ENCODE measurements at places on chromosomes 7 and 10. TPM values are rescaled to one million over a fixed set of nuclear protein-coding genes. Genes with fewer than 3 reads are reported as not detected.

Gene ATP5F1C
- 328 TPM for total RNA-seq

- peak; percentile 31 for ATAC-seq
Measured at GRCh38 chr10:21702633-21703111, 168.6 kb downstream of the MLLT10 start.

Gene C10orf71
- not detected for total RNA-seq

- no peak for ATAC-seq
Measured at GRCh38 chr7:30799976-30800661, 28.9 kb downstream of the MINDY4 start.

Gene C10orf88
- 13.3 TPM for total RNA-seq

GRCh38 chr10:114911052-114911711 lies 26.8 kb upstream of the TRUB1 start:
- ATAC-seq, result peak; percentile 75

GRCh38 chr7:75546237-75547015 lies 54.3 kb downstream of the SPDYE5 start:
- no peak for ATAC-seq

GRCh38 chr7:11605749-11606148 lies 226.2 kb downstream of the THSD7A start:
- ATAC-seq, result no peak

- no peak for ATAC-seq
Measured at GRCh38 chr10:101595591-101596433, 7.7 kb downstream of the DPCD start.

DNA sequence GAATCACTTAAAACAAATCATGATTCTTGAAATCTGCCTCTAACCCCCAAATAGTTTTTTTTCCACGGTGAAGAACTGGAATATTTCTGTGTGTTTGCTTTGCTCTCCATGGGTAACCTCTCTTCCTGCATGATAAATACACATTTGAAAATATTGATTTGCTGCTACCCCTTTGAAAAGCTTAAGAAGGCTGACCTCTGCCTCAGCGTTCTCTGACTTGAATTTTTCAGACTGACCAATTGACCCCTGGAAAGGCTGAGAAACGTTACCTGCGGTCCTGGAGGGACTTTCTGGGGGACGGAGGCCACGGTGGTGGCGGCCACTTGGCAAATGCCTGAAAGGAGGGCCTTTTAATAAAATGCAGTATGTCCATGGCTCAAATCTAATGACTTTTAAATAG lies 520.2 kb downstream of the LRMDA start:
- ATAC-seq, result no peak

- no peak for ATAC-seq
Measured at GRCh38 chr10:74011017-74011416, 13.1 kb downstream of the VCL start.

Gene GSTO1
- total RNA-seq, result 258 TPM

- no peak for ATAC-seq
Measured at GRCh38 chr7:100668069-100668449, 5.5 kb upstream of the GNB2 start.

- ATAC-seq, result no peak
Measured at GRCh38 chr7:112965506-112965905, 121.1 kb downstream of the GPR85 start.

DNA sequence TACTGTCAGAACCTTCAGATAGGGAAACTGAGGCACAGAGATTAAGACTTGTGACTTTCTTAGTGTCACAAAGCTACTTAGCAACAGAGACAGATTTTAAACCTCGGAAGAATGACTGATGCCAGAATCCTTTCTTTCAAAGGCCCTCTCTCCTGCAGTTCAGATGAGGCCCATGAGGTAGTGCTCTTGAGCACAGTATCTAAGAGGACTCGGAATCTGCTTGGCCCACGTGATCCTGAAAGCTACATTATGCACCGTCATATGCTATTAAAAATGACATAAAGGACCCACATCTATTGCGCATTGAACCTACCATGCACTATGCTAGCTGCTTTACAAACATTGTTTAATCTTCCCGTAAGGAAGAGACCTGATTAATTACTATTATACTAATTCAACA lies 355.9 kb downstream of the SFMBT2 start:
- no peak for ATAC-seq

Data from activated T-helper 17 cell treated with anti-CD3 and anti-CD28 coated beads, Interleukin-2, amount 50 U/mL, for 72 hours (primary cell).